Cardiac ventricle fibroblast (primary cell): ENCODE measurements at places on chromosomes 5 and 9. TPM values are rescaled to one million over a fixed set of nuclear protein-coding genes. Genes with fewer than 3 reads are reported as not detected.

The STPG3 gene
- not detected in 2 replicates for total RNA-seq

The BTNL8 gene
- total RNA-seq, result not detected in 2 replicates

The SLC6A7 gene
- total RNA-seq, result not detected in 2 replicates

The TNFSF8 gene
- total RNA-seq, result not detected in 2 replicates

The CRB2 gene
- not detected in 2 replicates for total RNA-seq

The WDR31 gene
- 0.81 and 0.98 TPM in 2 replicates for total RNA-seq
